ENCODE measurements at places on chromosomes 11 and 22. TPM values are rescaled to one million over a fixed set of nuclear protein-coding genes. Genes with fewer than 3 reads are reported as not detected.

Gene OR51B4
- total RNA-seq, result not detected

DNA sequence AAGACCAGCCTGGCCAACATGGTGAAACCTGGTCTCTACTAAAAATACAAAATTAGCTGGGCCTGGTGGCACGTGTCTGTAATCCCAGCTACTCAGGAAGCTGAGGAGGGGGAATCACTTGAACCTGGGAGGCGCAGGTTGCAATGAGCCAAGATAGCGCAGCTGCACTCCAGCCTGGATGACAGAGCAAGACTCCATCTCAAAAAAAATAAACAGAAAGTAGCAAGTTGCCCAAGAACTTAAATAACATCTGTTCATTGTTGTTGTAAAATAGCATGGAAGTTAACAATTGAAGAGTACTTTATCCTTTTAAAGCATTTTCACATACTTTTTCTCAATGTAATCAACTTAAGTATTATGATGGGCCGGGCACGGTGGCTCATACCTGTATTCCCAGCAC is 5.7 kb downstream of the AMBRA1 start:
- no peak for DNase-seq

- peak; percentile 33 for DNase-seq
Measured at GRCh38 chr11:117097389-117098268, 599 bp downstream of the SIK3 start.

- no peak for DNase-seq
Measured at GRCh38 chr11:10522921-10523320, 18.1 kb downstream of the RNF141 start.

Gene DDI1
- not detected for total RNA-seq

DNA sequence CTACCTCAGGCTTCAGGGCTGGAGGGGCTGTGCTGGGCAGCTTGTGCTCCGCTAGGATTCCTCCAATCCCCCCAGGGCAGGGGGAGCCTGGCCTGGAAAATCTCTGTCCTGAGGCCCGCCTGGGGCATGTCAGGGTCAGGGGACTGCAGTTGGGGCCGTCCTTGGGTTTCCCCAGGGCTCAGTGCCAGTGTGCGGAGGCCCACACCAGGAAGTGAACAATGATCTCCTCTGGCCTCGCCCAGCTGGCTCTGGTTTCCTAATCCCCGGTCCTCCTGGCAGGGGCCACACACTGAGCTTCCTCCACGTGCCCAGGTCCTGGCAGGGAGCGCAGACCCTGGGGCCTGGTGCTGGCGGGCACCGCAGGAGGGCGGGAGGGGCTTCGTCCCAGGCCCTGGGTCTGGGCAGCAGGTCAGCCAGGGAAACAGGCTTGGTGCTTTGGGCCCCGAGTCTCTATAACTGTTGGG is 1.4 kb upstream of the MUC2 start:
- no peak for DNase-seq

- no peak for DNase-seq
Measured at GRCh38 chr11:128520206-128520887, 67.0 kb downstream of the ETS1 start.

Gene LRRC4C
- total RNA-seq, result not detected

GRCh38 chr11:93396316-93396715 is 65.8 kb downstream of the DEUP1 start:
- DNase-seq, result no peak

Gene OR5A1
- total RNA-seq, result not detected

- DNase-seq, result no peak
Measured at GRCh38 chr22:24594569-24595120, 1.8 kb upstream of the LRRC75B start.

DNA sequence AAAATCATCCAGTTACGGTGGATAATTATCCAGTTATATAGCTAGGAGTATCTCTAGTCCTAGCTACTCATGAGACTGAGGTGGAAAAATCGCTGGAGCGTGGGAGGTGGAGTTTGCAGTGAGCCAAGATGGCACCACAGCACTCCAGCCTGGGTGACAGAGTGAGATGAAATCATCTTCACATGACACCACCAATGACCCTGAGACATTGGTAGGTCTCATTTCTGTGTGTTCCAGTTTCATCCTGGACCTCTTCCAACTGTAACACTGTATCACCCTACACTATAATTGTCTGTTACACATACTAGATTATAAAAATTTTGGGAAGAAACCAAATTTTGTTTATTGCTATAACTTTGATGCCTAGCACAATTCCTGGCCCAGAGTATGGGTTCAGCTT is 446.8 kb downstream of the TMEM135 start:
- DNase-seq, result no peak

DNA sequence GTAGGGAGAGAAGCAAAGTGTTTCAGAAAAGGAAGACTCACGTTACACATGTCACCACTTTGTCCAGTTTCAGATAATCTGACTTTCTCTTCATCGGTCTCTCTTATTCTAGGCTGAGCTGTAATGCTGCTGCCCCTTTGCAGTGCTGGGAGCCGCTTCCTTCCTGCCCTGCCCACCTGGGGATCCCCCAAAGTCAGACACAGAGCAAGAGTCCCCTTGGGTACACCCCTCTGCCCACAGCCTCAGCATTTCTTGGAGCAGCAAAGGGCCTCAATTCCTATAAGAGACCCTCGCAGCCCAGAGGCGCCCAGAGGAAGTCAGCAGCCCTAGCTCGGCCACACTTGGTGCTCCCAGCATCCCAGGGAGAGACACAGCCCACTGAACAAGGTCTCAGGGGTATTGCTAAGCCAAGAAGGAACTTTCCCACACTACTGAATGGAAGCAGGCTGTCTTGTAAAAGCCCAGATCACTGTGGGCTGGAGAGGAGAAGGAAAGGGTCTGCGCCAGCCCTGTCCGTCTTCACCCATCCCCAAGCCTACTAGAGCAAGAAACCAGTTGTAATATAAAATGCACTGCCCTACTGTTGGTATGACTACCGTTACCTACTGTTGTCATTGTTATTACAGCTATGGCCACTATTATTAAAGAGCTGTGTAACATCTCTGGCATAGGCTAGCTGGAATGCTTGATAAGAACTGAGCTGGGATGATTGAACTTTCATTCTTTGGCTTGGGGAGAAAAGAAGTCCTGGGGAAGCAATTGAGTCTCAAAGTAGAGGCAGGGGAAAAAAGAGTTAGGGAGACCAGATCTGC is 31.2 kb upstream of the SMIM35 start:
- no peak for DNase-seq

- no peak for DNase-seq
Measured at GRCh38 chr11:76587820-76588454, 82.6 kb downstream of the LRRC32 start.

DNA sequence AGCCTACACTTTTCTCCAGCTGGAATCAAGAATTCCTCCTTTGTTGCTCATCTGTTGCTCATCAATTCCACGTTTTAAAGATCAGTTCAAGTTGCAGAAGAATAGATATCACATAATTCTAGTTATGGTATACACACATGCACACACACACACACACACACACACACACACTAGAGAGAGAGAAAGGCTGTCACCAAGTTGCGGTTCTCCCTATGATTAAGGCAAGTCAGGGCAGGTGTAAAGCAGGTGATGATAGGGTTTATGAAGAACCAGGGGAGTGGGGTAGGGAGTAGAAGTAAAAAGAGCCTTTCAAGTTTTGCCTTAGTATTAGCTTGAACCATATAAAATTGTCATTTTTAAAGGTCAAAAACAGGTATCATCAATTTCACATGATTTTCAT is 31.7 kb upstream of the TMPRSS4 start:
- DNase-seq, result peak; percentile 35

DNA sequence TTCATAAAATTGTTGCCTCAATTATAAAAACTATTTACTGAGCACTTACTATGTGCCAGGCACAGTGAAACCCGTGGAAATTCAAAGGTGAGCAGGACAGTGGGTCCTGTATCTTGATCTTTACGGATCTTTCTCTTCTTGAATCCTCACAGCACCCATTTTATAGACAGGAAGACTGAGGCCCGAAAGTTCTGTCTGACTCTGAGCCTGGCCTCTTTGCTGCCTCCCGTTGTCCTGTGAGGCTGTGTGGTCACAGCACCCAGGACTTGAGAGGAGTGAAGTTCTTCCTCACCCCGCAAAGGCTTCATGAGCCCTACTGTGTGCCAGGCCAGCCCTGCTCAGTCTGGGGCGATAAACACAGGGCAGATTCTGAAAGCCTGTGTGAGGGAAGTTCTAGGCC is 13.4 kb upstream of the MN1 start:
- DNase-seq, result no peak

DNA sequence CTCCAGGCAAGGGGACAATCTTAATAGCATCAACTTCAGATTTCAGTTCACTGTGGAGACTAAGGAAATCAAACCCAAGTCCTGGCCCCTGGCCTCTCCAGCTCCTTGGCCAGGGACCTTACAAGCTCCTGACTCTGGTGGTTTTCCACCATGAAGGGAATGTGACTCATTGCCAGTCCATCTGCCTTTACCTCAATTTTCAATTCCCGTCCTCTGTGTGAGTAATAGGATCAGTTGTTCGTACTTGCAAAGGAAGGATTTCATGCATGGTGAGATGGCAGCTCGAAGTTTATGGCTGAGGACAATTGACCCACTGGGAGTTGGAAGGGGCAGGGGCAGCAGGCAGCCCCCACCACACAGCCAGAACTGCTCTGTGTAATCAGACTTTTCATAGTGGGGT is 42.5 kb downstream of the INSC start:
- no peak for DNase-seq

- DNase-seq, result no peak
Measured at GRCh38 chr11:29432719-29433325, 584.0 kb downstream of the KCNA4 start.

Gene HBG1
- not detected for total RNA-seq

DNA sequence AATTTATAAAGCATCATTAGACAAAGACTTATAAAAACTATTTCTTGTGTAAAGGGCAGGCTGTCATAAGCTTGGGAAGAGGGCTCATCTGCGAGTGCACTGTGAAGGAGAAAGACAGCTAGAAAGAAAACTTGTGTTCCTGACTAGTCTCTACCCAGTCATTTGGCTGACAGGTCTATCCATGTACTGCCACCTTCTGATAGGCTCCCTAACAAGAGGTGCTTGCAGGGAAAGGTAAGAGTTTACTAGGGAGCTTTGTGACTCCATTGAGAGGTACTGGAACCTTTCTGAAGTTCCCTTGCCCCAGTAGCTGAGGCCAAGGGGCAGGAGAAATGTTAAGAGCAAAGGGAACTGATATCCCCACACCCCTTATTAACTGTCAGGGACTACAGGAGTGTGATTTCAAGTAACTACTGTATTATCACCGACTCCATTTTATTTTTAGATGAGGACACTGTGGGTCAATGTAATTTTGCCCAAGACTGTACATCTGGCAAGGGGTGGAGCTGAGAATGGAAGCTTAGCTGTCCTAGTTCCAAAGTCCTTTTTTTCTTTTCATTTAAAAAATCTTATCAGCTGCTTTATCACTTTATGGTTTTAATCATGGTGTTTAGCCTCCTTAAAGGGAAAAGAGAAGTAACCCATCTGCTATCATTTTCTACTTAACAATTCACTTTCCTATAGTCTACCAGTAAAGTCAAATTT is 129.4 kb downstream of the ARHGAP20 start:
- DNase-seq, result no peak

DNA sequence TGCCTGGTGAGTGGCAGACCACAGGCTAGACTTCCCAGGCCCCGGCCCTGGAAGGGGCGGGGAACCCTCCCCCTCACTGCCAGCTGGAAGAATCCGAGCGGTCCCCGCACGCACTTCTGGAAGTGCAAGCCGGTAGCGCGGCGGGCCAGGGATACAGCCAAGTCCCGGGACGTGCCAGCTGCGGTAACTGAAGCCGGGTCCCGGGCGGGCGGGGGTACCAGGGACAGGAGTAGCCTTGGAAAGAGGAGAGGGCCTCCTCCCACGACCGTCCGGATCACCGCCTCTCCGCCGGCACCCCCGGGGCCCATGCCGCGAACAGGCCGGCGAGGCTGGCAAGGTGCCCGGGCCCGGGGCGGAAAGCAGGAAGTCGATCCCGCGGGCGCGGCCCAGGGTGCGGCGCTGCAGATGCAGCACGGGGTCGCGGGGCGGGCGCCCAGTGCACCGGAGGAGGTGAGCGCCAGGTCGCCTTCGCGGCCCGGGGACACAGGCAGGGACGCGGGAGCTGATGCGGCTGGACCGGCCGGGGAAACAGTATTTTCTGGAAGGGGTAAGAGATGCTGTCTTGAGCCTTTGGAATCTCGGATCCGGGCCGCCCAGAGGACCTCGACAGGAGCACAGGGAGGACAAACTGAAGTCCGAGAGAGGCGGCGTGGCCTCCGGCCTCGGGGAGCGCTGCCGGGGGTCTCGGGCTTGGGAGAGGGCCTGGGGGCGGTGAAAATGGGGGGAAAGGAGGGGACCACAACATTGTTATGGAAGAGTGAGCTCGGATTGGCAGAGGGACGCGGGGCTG is 783 bp upstream of the SLC35C1 start:
- peak; percentile 73 for DNase-seq

Data from activated naive CD4-positive, alpha-beta T cell treated with anti-CD3 and anti-CD28 coated beads for 36 hours (primary cell).